ENCODE measurements at places on chromosomes 7 and 10.

- no peak for DNase-seq
These were observed 9.5 kb downstream of the LMOD2 start for GRCh38 chr7:123665157-123665556.

DNA sequence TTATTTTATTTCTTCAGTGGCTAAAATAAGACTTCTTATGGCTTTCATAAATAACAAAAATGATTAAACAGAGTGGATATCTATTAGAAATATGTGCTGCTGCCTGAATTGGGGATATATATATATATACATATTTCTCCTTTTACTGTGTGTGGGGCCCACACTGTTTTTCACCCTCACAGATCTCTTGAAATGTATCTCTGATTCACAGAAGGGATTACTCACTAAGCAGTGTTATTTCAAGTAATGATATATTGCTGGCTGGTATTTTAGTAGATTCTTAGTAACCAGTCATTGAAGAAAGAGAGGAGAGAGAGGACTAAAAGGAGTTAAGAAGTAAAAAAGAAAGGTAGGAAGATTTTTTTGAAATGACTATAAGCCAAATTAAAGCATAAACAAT lies 308.6 kb upstream of the NRP1 start:
- DNase-seq: peak; percentile 47

GRCh38 chr10:33164060-33164709 lies 170.3 kb downstream of the NRP1 start:
- peak; percentile 49 for DNase-seq

GRCh38 chr10:97920865-97921264 lies 71.2 kb downstream of the GOLGA7B start:
- DNase-seq: no peak

DNA sequence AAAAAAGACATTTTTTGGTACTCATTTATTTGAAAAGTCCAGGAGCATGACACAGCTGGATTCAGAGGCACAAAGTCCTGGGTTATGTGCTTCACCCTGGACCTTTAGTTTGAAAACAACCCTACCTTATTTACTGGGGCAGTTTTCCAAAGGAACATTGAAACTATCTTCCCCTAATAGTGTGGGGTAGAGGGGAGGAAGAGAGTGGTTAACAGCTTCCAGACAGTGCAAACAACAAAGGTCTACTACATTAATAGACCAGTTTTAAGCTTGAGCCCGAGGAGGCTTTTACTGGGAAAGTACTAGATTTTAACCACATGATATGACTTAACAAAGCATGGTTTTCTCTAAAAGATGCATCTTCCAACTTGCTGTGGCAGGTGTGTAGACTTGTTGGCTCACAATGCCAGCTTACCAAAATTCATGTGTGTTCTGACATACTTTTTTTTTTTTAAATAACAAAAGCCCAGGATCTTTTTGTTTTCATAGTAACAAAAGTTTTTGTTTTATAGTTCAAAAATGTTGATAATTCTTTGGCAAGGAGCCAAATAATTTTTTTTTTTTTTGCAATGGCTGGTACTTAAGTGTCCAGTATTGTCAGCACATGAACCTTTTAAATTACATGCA lies 1.8 kb downstream of the GSTO1 start:
- DNase-seq: no peak

DNA sequence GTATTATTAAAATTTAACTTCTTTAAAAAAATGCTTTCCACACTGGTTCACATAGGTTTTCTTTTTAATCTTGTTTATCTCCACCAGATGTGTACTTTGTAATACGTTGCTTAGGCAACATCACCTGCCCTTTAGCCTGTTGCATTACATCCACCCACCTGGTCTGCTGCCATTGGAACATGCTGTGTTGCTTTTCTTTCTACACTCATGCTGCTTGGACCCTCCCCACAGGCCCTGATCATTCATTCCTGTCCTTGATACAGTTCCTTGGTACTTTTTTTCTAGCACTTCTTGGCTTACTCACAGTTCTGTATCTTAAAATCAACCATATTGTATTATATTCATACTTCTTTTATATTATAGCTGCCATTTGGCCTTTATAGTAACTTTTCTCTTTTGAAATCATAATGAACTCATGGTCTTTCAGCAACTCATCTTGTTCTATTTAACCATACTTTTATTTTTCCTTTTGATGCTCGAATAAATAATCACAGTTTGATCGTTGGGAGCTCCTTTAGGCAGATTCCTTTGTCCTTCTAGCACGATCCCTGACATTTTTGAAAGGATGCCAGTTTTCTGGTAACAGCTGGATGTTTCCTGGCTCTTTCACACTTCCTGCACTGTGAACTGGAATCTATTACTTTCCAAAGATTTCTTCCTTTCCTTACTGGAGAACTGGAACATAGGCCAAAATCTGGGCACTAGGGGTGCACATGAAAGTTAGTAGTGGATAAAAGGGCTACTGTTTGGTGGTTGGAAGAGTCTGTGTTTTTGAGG lies 125.1 kb downstream of the CDK14 start:
- peak; percentile 65 for DNase-seq

- no peak for DNase-seq
These were observed 116.3 kb downstream of the CUX1 start for GRCh38 chr7:101933688-101934121.

GRCh38 chr7:29610086-29610485 lies 46.5 kb downstream of the PRR15 start:
- DNase-seq: no peak

DNA sequence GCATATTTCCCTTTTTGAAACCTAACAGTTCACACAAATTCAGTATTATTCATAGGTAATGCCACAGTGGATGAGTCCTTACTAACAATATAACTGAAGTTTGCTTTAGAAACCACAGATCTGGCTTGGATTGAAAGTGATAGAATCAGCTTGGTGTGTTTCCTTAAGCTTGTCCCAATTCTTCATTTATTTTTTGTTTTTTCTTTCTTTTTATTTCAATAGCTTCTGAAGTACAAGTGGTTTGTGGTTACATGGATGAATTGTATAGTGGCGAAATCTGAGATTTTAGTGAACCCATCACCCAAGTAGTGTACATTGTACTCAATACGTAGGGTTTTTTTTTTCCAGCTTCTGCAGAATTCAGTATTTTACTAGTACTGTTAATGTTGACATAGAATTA lies 518.2 kb upstream of the SEMA3D start:
- no peak for DNase-seq

- DNase-seq: peak; percentile 76
These were observed at the start of gene TBX20 for GRCh38 chr7:35253710-35254495. TSS of gene TBX20 (minus strand) at chr7:35254100. CDS start at chr7:35253620, 480 bp downstream.

DNA sequence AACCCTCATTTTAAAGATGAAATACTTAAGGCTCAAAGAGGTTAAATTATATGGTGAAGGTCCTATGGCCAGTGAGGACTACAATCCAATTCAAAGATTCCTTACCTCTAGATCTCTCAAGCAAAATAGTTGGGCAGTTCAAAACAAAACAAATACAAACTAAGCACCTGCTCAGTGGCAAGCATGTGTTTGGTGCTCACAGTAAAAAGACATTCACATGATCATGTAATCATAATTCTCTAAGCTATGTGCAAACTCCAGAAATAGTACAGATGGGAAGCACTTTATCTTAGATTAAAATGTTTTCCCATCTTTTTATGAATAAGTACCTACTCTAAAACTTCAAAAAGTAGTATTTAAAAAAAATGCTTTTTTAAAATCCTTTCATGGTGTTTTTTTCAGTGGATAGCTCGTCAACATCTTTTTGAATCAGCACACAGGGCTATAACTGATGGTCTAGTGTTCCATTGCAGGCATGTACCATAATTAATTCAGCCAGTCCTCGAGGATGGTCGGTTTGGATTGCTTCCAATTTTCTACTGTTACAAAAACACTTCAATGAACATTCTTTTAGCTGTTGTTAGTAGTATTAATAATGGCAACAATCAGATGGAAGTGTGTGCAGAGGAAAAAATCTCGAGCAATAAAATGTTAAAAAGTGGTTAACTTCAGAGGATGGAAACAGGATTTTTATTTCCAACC lies 58.4 kb downstream of the CHCHD3 start:
- DNase-seq: no peak

DNA sequence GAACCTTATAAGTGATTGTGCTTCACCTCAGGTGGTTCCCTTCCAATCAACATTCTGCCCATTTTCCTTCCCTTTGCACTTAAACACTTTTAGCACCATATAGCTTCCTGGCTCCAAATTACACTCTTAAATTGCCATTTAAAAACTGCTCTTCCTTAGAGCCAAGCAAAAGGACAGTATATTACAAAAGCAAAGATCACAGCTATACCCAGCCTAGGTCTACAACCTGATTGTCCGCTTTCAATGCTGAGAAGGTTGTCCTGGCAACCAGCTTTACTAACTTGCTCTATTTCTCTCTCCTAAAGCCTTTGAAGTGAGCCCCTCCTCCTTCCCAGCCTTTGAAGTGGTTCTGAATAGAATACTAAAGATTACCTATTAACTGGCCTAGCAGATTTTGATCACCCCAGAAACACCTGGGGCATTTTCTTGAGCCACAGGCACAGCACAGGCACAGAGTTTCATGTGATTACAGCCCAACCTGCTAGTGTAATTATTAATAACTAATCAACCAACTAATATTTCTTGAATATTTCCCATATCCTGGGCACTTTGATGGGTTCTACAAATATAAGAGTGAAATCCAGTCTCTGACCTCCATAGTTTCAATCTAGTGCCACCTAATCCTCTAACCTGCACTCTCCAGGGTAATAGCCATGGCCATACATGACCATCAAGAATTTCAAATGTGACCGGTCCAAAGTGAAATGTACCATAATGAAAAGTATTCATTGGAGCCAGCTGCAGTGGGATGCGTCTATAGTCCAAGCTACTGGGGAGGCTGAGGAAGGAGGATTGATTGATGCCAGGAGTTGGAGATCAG lies 63.6 kb upstream of the TRIM24 start:
- DNase-seq: no peak

DNA sequence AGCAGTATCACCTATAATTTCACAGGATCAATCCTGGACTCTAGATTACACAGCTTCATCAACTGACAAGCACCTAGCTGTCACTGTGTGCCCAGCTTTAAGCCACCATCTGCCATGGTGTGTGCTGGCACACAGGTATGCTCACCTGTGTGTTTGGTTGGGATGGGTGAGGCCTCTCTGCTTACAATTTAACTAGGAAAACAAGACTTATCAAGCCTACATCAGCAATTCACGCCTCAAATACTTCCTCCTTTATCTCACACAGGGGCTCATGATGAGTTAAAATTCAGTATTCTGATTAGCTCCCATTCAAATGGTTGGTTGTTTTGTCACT lies 608.2 kb downstream of the PARD3 start:
- no peak for DNase-seq

- DNase-seq: no peak
These were observed 34.6 kb upstream of the SLIT1 start for GRCh38 chr10:97220355-97220754.

- no peak for DNase-seq
These were observed 74.8 kb upstream of the CXCL12 start for GRCh38 chr10:44459671-44460070.

- no peak for DNase-seq
These were observed 2.9 kb upstream of the ZNF713 start for GRCh38 chr7:55884321-55884720.

DNA sequence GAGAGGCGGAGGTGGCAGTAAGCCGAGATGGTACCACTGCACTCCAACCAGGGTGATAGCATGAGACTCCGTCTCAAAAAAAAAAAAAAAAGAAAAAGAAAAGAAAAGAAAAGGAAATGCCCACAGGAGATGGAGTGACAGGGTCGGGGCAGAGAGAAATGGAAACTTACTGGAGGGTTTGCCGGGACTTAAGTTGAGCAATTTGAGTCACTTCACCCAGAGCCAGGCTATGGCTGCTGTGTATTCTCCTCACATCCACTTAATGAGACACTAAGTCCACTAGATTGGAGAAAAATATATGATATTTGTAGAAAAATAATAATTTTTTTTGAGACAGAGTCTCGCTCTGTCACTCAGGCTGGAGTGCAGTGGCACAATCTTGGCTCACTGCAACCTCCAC lies 4.6 kb upstream of the PFKFB3 start:
- no peak for DNase-seq

- DNase-seq: no peak
These were observed 868 bp downstream of the RFC2 start for GRCh38 chr7:74253331-74253730.

GRCh38 chr10:113108194-113108835 lies 158.3 kb downstream of the TCF7L2 start:
- no peak for DNase-seq

DNA sequence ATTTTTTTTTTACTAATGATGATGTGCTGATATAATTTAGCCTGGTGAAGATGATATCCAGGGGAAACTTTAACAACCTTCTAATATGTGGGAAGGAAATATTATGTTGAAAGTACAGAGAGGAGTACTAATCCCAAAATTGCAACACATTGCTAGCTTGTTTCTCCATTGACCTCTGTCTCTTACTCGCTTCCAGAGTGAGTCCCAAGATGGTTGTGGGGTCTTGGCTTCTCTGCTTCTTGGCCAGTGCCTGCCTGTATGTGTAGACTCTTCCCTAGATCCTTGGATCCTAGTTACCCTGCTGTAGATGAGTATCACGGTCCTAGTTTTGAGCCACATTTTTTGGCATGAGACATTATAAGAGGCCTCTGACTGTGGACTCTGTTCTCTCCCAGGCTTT lies 17.5 kb downstream of the BMPER start:
- no peak for DNase-seq
